Activated CD4-positive, alpha-beta T cell treated with anti-CD3 and anti-CD28 coated beads, Interleukin-2, amount 50 U/mL, for 16 hours (primary cell): ENCODE measurements at places on chromosomes 1 and 21.
A peak's percentile ranks its signal among the peaks of the same experiment; 100 is the strongest.

- DNase-seq: no peak
Observed at GRCh38 chr1:170267317-170267716, 121.6 kb downstream of the NTMT2 start.

DNA sequence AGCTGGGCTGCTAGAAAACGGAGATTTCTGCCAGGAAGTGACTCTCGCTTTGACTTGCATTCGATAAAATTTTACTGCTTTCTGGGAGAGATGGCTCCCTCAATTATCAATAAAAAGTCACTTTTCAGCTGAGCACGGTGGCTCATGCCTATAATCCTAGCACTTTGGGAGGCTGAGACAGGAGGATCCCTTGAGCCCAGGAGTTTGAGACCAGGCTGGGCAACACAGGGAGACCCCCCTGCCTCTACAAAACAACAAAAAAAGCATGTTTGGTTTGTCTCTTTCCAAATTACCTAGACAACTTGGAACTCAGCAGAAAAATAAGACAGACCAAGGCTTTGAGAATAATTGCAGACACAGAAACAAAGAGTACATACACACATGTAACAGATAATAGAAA lies 12.9 kb upstream of the ENSA start:
- DNase-seq: no peak

GRCh38 chr1:100395913-100396312 lies 43.6 kb downstream of the CDC14A start:
- DNase-seq: no peak

DNA sequence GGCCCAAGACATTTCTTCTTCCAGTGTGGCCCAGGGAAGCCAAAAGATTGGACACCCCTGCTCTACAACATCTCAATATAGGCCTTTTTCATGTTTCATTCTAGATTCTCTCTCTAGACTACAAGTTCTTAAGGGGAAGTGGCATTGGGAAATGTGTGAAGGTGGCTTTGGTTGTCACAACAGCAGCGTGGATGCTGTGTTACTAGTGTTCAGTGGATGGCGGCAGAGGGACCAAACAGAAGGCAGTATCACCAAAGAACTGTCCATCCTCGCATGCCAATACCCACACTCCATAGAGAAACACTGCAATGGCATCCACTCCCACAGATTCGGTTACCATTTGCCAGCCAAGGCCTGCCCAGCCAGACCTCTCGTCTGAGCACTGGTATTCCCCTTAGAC lies 24.3 kb upstream of the IFNAR2 start:
- DNase-seq: no peak

- DNase-seq: no peak
Observed at GRCh38 chr1:110254604-110255391, 44.7 kb downstream of the KCNC4 start.

GRCh38 chr1:213669964-213670691 lies 317.6 kb upstream of the PROX1 start:
- DNase-seq: no peak

- DNase-seq: no peak
Observed at GRCh38 chr21:28608646-28609045, 384.0 kb downstream of the LTN1 start.

DNA sequence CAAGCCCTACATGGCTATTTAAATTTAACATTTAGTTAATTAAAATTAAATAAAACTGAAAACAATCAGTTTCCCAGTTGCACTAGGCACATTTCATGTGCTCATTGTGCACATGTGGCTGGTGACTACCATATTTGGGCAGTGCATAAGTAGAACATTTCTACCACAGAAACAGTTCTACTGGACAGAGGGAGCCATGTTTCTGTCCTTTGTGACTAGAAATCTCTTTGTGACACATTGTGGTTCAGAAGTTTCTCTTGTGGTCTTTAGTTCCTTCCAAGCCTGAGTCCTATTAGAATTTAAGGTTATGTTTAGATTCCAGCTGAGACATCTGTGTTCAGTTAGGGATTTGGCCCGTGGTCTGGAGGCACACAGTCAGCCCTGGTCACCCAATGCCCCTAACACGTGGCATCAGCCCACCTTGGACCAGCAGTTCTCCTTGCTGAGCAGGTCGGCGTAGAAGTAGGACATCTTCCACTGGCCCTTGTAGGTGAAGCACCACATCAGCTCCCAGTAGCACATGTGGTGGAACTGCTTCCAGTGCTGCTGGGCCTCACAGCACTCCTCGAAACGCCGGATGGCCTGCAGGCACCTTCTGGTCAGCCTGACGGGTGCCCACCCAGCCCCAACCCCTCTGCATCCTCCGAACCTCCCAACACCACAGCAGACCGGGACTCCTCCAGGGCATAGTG lies 29.1 kb downstream of the TTC39A start:
- no peak for DNase-seq

DNA sequence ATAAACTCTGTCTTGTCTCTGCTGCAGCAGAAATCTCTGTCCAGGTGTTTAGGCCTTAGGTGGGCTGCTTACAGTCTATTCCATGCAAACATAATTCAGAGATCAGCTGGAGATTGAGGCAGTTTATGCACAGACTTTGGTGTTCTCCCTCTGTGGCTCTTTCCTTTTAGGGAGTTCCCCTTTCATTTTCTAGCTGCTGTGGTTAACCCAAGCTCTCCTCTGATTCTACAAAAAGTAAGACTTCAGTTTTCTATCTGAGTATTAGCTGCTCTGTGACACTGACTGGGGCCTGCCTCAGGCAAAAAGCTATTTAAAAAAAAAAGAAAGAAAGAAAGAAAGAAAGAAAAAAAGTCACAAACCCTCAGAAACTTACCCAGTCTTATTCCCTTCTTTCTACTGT lies 211.1 kb downstream of the CAMTA1 start:
- DNase-seq: peak; percentile 35

- no peak for DNase-seq
Observed at GRCh38 chr1:192764675-192765074, 44.2 kb upstream of the RGS2 start.

DNA sequence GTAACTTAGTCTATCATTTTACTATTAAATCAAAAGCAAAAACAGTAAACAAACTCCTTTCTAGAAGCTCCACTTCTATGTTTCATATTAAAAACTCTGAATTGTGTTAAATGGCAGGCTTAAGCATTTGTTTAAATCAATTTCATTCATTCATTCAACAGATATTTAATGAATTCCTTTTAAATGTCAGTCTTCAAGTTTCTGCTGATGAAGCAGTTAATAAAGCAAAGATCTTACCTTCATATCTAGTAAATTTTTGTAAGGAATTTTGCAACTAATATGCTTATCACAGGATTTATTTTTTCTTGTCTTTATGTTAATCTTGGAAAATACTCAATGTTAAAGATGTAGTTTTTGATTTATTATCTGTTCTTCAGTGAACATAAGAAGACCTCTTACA lies 54.1 kb upstream of the RGS18 start:
- no peak for DNase-seq

DNA sequence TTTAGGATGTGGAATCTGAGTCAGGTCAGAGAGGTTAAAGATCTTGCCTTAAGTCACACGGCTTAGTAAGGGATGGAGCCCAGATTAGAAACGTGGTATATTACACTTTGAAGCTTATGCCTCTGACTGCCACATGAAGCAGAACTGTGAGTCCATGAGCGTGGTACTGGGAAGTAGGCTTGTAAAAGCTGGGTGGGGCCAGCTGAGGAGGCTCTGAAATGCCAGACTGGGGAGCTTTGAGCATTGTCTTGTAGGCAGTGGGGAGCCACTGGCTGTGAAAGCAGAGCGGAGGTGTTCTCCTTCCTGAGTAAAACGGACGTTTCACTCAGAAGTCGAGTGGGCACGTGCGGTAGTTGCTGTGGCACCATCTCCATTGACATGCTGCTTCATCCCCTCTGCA lies 72.6 kb upstream of the USP24 start:
- no peak for DNase-seq

DNA sequence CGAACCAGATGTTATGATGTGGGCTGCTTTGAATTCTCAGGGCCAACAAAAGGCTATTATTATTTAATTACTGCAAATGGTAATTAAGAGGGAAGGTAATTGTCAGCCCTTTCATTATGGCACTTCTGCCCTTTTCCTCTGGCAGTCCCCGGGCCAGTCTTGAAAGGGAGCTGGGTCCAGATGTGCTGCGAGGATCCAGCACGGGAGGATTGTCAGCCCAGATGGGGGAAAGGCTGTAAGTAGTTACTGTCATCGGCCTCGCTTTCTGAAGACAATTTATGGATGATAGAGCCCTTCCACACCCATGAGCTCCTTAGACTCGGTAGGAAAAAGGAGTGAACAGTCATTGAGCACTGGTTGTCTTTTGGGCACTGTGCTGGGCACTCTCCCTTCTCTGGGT lies 8.7 kb upstream of the ZNF362 start:
- DNase-seq: no peak

DNA sequence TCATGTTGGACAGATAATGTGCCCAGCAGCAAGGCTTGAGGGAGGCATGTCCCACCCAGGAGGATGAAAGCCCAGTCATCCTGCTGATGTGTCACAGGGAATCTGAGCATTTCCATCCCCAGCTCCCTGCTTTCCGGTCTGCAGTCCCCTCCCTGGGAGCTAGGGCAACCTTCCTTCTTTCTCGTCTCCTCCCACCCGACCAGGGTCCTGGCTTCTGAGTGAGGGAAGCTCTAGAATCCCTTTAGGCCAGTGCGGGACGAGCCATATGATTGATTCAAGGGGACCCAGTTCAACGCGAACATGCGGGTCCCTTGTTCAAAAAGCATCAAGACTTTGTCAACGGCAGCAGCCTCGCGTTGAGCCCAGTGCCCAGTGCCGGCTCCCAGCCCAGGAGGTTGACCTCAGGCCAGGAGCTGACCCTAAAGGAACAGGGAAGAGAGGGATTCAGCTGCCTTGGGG lies 96.7 kb upstream of the TMPRSS2 start:
- DNase-seq: no peak

DNA sequence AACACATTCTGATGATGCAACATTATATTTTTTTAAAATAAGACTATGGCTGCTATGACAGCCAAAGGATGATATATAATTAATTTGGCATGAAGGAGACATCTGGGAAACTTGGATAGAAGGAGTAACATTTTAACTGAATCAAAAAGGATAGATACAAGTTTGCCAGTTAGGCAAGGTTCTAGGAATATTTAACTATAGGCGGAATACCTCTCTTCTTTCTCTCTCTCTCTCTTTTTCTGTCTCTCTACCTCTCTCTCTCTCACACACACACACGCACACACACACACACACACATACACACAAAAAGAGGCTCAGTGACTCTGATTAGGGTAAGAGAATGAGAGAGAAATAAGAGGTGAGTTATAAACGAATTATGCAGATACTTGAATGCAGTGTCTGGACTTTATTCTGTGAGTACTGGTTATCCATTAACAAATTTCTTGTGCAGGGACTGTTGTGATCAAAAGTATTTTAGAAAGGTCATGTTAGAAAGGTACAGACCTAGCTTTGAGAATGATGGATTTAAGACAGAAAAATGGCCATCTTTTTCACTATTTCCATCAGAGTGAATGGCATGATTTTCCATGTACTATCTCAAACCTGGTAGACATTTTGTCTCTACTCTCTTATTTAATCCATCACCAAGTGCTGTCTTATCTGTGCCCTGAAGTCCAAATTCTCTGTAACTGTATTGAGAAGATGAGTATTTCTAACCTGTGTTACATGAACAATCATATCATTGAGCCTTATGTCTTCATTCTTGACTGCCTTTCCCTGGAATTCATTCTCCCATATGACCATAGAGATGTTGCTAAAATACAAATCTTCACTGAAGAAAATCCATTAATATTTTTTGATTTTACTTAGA lies 1106.9 kb upstream of the ADGRL4 start:
- no peak for DNase-seq

DNA sequence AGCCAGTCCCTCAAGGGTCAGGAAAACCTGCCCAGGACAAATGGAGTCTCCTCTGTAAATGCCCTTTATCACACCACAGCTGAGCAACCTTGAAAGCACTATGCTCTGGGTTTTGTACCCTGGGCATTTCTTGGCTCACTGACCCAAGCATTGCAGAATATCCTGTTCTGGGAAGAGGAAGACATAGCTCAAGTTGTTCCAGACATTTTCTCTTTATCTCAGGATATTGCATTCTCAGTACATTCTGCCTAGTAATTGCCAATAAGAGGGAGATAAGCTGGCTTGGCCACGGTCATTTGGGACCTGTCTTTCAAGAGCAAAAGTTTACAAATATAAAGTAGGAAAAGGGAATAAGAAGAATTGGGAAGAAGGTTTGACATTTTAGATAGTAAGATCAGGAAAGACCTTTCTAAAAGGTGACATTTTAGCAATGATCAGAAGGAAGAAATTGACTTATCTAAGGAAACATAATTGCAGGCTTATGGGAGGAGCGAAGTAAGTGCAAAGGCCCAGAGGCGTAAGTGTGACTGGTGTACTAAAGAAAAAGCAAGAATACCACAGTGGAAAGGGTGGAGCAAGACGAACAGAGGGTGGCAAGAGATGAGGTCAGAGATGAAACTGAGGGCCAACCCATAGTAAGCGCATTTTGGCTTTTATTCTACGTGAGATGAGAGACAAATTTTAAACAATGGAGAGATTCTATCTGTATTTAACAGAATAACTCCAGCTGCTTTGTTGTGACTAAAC lies 394.0 kb upstream of the CXADR start:
- DNase-seq: no peak

DNA sequence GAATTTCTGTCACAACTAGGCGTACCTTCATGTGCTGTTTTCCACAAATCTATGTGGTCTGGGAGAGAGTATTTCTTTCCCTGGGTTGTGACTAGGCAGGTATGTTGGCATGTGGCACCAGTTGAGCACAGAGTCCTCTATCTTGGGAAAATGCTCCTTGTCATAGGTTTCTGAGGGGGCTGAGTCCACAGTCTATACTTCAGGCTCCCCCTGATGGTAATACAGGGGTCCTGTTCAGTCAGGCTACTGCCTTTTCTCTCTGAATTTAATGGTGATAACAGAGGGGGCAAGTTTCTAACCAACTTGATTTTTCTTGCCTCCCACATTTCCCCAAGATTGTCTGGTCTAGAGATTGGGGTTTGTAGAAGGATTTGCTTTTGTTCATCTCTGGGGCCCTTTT lies 35.8 kb downstream of the VANGL1 start:
- DNase-seq: no peak

DNA sequence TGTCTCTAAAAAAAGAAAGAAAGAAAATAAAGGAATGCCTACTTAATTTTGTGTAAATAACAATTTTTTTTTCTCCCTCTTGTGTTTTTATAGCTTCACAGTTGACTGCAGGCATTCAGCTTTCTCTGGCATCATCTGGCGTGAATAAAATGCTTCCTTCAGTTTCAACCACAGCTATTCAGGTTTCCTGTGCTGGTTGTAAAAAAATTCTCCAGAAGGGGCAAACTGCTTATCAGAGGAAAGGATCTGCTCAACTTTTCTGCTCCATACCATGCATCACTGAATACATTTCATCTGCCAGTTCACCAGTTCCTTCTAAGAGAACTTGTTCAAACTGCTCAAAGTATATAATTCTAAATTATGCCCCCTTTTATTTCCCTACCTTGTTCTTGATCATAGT lies 18.0 kb downstream of the ZMYM1 start:
- DNase-seq: peak; percentile 19

DNA sequence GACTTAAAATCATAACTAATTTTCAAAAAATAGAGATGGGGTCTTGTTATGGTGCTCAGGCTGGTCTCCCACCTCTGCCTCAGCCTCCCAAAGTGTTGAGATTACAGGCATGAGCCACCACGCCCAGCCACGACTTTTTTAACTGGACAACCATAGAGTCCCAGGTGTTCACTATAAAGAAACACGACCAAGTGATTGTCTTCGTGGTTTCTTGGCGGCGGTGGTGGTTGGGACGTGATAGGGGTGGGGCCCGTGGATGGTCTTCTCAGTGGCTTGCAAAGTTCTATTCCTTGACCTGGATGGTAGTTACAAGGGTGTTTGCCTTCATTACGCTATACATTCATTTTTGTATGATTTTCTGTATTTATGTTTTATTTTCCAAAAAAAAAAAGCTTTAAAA lies 34.6 kb upstream of the COX20 start:
- DNase-seq: no peak
